ENCODE measurements at places on chromosomes 7 and 10.

GRCh38 chr10:70132098-70133029, at the start of gene AIFM2:
Gene AIFM2 (minus strand): TSS chr10:70132825. CDS start chr10:70124084, 8,741 bp downstream.
- peak; percentile 54 for DNase-seq

GRCh38 chr10:25483999-25484398, 309.2 kb downstream of the GPR158 start:
- no peak for DNase-seq

DNA sequence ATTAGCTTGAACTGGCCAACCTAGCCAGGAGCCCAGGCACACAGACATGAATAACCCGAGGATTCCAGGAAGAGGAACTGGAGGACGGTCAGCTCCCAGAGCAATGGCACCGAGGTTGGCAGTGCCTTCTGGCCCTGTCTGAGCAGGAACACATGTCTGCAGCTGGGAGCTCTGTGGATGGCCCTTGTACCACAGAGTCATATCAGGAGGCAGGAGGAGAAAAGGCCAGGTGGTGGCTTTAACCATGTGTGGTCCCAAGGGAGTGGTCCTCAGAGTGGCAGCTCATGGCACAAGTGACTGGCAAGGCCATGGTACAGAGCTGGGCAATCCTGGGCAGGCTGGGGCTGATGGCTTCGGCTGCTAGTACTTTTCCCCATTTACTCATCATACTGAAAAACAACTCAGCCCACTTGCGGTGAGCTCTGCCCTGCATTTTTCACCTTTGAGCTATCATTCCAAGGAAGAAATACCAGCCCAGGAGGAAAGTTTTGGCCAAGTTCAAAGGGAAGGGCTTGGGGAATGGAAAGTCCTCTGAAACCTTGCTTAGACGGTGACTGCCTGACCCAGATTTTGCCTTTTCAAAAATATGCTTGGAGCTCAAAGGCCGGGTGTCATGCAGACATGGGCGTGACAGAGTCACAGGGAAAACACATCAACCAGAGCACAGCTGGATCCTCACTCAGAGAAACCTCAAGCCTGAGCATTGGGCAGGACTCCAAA, 25.7 kb upstream of the LOXL4 start:
- DNase-seq: no peak

DNA sequence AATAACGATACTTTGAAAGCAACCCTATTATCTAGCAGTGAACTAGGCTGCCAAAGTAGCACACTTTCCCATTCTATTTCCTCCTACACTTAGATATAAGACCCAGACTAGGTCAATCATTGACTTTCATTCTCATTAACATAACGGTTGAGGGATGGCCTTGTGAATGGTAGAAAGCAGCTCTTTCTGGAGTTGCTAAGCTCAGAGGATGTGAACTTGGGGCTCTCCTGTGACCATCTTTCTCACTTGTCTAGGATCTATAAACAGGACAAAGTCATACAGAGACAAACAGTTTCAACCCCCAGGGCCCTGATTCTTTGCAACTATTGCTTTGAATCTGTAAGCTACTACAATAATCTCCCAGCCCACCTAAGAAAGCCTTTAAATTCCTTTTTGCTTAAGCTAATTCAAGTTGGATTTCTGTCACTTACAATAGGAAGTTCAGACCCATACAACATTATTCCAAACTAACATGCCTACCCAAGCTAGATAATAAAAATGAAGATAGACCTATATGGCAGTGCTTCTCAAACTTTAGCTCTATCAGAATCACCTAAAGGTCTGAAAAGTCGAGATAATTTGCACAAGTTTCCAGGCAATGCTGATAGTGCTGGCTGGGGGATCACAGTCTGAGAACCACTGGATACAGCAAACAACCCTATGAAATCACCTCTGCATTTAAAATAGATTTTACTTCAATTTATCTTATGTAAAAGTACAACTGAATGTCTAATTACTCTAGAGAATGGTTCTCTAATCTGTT, 16.7 kb downstream of the P4HA1 start:
- DNase-seq: no peak

GRCh38 chr7:127845522-127846214, 185.6 kb downstream of the LRRC4 start:
- DNase-seq: no peak

- no peak for DNase-seq
Measured at GRCh38 chr7:133978502-133979295, 148.4 kb upstream of the LRGUK start.

- no peak for DNase-seq
Measured at GRCh38 chr7:34758111-34758601, 100.1 kb downstream of the NPSR1 start.

DNA sequence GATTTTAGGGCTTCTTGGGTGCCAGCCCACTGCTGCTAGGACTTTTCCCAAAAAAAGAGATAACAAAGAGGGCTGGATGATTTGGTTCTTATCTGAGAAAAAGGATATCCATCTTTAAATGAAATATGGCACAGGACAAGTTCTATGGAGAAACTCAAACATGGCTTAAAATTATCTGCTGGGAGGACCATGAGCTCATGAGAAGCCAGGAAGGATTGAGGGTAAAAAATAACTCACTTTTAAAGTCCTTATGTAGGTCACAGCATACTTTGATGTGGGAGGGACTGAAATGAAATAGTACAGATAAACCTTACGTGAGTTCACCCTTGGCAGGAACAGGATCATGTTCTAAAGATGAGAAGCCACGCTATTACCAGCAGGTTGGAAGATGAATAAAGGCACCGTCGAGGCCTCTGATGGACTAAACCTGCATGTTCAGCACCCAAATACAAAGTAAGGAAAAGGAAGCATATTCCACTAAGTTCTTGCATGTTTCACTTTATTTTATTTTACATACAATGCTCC, 369.2 kb upstream of the KLF6 start:
- DNase-seq: no peak

DNA sequence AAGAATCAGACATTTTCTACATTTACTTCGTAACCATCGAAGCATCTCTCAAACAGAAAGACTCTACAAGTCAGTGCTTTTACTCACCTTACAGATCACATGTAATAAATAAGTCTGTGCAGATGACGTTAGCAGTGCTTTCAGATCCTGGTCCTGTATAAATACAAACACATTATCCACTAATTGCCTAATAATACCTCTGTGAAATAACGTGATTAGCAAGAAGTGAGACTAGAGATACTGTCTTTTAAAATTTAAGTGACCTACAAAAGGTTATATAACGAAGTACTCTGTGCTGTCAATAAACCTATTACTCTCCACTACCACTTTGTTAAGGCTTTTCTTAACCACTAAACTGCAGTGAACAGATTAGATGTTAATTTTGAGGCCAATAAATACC, 246.9 kb downstream of the NSUN6 start:
- no peak for DNase-seq

DNA sequence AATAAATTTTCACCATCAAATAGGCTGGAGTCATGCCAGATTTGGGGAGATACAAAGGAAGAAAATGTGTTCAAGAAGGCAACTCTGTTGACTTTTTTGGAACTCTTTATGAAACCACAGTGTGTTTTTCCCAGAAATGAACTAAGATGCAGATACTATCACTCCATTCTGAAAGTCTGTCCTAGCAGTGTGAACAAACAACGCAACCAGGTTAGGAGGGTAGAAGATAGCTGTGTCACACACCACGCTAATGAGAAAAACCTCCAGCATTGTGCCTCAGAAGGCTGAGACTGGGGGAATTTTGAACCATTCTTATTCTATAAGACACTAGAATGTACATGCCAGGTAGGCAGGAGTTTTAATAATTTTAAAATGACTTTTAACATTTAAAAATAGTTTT, 15.9 kb upstream of the ATP6V0A4 start:
- no peak for DNase-seq

DNA sequence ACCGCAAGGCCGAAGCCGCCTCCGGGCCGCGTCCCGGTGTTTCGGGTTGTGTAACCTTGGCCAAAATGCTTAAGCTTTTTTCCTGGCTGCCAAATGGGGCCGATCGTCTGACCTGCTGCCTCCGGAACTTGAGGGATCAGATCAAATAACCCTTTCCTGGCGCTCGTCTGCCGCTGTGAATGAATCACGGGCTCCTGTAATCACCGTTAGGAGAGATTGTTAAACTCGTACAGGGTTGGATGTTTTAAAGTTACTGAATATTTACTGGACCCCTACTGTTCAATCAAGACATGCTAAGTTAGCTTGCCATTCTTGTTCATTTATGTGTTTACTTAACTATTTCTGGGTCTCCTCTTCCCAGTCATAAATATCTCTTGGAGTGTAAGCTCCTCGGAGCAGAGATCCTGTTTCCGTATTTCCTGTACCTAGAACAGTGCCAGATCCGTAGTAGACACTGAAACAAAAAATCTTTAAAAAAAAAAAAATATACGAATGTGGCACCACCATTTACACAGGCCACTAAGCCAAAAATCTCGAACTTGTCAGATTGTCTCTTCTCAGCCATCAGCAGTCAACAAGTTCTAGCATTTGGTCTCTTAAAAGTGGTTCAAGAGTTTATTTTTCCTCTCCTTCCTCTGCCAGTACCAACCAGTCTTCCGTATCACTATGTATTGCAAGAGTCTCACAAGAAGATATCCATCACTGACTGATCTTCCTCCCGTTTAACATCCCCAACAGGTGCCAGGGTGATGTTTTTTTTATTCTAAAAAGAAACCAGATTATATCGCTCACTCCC, 650 bp upstream of the TM9SF3 start:
- DNase-seq: no peak

- no peak for DNase-seq
Measured at GRCh38 chr10:107275806-107276205, 111.3 kb upstream of the SORCS1 start.

- no peak for DNase-seq
Measured at GRCh38 chr7:91165006-91165845, 99.0 kb upstream of the FZD1 start.

DNA sequence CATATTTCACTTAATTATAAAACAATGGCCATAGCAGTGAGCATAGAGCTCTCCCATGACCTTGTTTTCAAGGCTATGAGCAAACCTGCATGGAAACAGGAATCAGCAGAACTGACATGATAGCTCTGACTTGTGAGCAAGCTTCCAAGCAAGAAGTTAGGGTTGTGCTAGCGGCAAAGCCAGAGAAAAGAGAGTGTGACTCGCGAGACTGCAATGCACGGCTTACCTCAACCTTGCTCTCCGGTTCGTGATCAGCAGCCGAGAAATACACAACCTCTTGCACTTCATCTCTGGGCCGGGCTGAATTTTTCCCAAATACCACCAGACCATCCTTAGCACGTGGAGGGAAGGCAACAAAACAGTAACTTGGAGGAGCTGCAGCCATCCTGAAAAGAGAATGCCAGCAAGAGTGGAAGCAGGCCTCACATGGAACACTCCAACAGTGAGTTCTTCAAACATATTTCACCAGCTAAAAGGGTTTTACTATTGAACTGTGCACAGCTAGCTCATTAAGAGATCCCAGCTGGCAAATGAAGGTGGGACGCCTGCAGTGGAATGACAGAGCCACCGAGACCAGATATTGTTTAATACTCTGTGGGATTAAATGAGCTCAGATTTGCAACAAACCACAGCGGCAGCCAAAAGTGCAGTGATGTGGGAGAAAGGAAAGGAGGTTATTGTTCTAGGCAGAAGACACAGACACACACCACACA, 20.8 kb downstream of the SCRN1 start:
- no peak for DNase-seq

GRCh38 chr10:126062131-126063032, 166.0 kb downstream of the FANK1 start:
- DNase-seq: no peak

DNA sequence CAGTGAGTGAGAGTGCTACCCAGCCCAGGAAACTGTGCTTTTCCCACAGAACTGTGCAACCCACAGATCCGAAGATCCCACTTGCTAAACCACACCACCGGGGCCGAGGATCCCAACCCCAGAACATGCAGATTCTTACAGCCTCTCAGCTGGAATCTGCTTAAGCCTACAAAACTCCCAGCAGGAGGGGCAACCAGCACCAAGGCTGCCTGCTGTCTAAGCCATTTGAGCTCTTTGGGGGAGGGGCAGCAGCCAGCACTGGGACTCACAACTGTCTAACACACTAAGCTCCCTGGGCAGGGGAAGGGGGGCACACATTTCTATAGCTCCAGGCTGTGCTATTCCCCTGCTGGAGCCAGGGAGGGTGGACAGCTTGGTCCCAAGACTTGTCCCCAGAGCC, 529.9 kb downstream of the XPNPEP1 start:
- DNase-seq: no peak

- no peak for DNase-seq
Measured at GRCh38 chr10:62166331-62167131, 102.1 kb downstream of the RTKN2 start.

GRCh38 chr7:90774706-90775105, 178.6 kb downstream of the CDK14 start:
- no peak for DNase-seq
